Small intestine (tissue), 16 donors: ENCODE measurements at places on chromosomes 6 and 20. TPM values are rescaled to one million over a fixed set of nuclear protein-coding genes. Genes with fewer than 3 reads are reported as not detected.
A peak's percentile ranks its signal among the peaks of the same experiment; 100 is the strongest.

DNA sequence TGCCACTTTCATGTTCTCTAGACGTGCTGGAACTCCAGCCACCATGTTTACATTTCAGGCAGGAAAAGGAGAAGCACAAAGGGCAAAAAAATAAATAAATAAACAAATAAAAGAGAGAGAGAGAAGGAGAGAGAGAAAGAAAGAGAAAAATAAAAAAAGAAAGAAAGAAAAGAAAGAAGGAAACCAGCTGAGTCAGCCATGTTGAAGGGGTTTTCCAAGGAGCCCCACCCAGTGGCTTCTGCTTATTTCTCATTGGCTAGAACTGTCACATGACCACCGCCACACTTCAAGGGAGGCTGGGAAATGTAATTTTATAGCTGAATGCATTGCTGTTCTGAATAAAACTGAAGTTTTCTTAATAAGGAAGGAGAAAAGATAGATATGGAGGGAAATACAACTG is 71.1 kb downstream of the BFSP1 start:
- DNase-seq = no peak

AKAP12 gene
- 10.8 TPM for polyA plus RNA-seq

- no peak for DNase-seq
These were observed 75.1 kb downstream of the SNX9 start for GRCh38 chr6:157898169-157898568.

GRCh38 chr20:52047811-52048764 is 143.5 kb downstream of the ZFP64 start:
- DNase-seq = no peak

ALDH8A1 gene
- 0.27 TPM for polyA plus RNA-seq

VNN1 gene
- polyA plus RNA-seq = 62.7 TPM

DNA sequence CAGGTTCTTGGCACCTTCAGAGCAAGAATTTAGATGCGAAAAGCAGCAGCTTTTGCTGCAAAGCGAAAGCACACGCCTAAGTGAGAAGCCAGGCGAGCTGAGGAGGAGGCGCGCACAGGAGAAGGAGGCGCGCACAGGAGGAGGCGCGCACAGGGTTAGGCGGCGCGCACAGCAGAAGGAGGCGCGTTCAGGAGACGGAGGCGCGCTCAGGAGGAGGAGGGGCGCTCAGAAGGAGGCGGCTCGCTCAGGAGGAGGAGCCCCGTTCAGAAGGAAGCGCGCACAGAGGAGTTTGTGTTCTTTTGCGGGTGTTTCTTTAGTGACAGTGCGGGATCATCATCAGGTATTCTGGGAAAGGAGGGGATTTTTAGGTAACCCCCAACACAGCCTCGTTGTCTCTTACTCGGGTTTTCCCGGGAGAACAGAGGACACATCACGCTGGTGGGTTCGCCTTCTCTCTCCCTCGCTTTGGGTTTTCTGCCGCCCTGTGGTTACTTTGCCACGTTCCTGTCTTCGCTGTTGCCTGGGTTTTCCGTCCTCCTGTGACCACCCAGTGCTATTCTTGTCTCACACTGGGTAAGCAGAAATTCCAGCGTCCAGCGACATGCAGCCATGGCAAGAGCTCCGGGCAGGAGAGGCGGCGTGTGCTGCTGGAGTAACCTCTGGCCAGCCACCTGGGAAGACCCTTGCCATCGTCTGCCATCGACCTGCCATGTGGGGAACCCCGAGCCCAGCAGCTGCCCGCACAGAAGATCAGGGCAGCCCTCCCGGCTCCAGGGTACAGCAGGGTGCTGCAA is 47.0 kb downstream of the WDR27 start:
- peak; percentile 81 for DNase-seq

DNA sequence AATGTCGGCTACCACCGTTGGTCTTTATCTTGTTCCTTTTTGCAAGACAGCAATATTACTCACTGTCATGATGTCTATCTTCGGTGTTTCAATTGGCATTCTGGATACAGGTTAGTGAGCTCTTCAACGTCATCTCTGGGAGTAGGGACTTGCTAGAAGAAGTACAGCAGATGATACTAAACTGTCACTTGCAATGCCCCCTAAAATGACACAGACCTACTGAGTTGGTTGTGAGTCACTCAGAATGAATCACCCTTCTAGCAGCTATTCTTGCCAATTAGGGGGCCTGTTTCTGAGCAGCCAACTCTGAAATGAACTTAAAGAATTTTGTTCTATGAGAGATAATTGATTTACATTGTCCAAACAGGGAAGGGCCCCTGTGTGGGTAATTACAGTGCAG is 176.5 kb downstream of the SLC16A10 start:
- DNase-seq = no peak

GRCh38 chr6:37551867-37552266 is 52.2 kb upstream of the CCDC167 start:
- no peak for DNase-seq
